Suprapubic skin (tissue), 4 donors: ENCODE measurements at places on chromosomes 6 and 20. TPM values are rescaled to one million over a fixed set of nuclear protein-coding genes. Genes with fewer than 3 reads are reported as not detected.

- H3K27me3 ChIP-seq, result peaks cover 26% of the 10 kb centered on the region
- no peak overlapping the region for H3K27ac ChIP-seq
- no peaks in the 10 kb centered on the region for H3K36me3 ChIP-seq
- H3K4me1 ChIP-seq, result peaks cover 34% of the 10 kb centered on the region
Observed at GRCh38 chr20:52103913-52104545, 87.5 kb downstream of the ZFP64 start.

DNA sequence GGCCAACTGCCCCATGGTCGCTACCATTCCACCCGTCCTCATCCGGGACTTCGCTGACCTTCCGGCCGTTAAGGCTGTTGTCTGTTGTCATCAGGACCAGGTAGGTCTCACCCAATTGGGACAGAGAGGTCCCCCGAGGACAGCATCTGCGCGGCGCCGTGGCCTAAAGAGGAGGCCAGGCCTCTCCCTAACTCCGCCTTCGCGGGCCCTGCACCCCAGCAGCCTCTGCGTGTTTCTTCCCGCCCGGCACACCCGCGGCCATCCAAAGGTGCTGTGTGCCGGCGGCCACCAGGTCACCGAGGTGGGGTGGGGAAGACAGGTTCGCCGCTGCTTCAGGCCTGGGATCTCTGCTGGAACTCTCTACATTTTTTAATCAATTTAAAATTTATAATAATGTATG lies 9.0 kb downstream of the OR2W1 start:
- H3K27ac ChIP-seq, result no peak overlapping the region
- H3K4me3 ChIP-seq, result no peak overlapping the region
- H3K4me1 ChIP-seq, result no peaks in the 10 kb centered on the region

PAK5 gene
- 0.56 TPM for total RNA-seq

CD24 gene
- 80.7 TPM for total RNA-seq

ANKEF1 gene
- total RNA-seq, result 3.9 TPM
